SIG-M5 (cell line): ENCODE measurements at places on chromosomes 6 and 20.

DNA sequence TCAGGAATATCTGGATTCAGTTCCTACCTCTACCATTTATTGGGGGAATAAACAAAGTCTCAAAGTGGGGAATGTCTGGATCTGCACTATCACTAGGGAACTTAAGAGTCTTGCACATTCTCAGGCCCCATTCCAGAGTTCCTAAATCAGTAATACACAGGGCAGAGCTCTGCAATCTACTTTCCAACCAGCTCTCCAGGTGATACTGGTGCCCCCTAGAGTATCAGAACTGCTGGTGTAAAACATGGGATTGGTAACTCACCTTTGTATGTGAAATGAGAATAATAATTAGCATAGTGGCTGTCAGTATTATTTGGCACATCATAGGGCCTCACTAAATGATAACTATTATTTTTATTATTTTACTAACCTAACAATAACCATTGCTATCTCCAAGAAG lies 278.8 kb upstream of the IMPG1 start:
- DNase-seq, result no peak

GRCh38 chr6:110448846-110449540 lies 27.4 kb downstream of the SLC22A16 start:
- DNase-seq, result no peak

GRCh38 chr6:20148433-20148832 lies 63.8 kb downstream of the MBOAT1 start:
- no peak for DNase-seq

- DNase-seq, result no peak
These were observed 68.3 kb upstream of the FRMD1 start for GRCh38 chr6:168147205-168147738.

- DNase-seq, result no peak
These were observed at the start of gene RIPOR3 for GRCh38 chr20:50690650-50691572. TSS of gene RIPOR3 (minus strand) at chr20:50691542. CDS start at chr20:50691128, 414 bp downstream.

GRCh38 chr20:32231847-32232246 lies 24.2 kb downstream of the POFUT1 start:
- no peak for DNase-seq

DNA sequence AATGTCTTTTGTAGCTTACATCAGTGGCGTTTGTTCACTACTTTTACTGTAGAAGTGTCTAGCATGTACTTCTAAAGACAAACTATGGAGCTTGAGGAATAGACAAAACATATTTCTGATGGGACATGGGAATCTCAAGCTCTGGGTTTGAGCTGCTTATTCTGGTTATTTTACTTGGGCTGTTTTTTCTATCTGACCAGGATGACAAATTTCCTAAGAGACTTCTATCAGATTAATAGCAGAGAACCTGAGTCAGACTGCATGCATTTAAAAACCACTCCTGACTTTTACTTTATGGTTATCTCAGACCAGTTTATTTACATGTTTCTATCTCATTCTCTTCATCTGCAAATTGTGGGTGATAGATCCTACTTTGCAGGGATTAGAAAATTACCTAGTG lies 1282.3 kb upstream of the GJE1 start:
- no peak for DNase-seq

DNA sequence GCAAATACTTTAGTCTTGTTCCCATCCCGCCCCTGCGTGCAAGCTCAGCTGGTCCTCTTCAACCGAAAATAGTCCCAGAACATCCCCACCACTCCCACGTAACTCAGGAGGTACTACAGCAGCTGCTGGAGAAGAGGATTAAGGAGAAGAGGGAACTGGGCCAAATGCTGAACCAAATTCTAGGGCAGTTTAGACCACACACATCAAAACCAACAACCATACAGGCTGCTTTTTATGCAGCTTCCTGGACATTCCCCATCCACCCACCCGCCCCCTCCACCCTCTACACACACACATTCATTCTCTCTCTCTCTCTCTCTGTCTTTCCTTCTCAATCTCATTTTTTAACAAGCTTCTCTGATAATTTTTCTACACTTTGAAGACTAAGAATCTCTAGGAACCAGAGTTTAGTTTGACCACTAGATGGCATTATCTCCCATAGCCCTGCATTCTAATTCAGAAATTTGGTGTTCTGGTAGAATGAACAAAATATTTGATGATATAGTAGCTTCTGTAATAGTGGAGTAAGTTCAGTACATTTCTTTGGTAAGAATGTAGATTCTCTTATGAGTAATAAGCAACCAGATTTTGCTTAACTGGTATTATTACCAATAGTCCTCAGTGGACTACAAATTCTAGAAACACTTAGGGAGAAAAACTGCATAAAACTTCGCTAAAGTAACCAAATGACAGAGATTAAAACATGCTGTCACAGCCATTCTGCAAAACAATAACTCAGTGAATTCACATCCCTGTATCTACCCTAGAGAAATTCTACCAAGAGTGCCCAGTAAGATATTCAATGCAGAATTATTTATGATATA lies 52.1 kb upstream of the BEND6 start:
- no peak for DNase-seq

- no peak for DNase-seq
These were observed 90.4 kb downstream of the TNFAIP3 start for GRCh38 chr6:137957471-137957870.

DNA sequence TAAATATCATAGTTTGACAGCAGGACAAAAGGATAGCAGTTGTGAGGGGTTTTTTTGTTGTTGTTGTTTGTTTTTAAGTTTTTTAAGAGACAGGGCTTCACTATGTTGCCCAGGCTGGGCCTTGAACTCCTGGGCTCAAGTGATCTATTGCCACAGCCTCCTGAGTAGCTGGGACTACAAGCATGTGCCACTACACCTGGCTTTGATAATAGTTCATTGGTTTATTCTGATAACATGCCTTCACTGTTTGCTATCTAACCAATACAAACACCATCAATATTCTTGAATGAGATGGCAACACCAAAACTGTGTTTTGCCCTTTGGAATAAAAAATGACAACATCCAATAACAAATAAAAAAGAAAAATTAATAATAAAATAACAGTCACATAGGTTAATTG lies 41.2 kb downstream of the FAM184A start:
- DNase-seq, result no peak

DNA sequence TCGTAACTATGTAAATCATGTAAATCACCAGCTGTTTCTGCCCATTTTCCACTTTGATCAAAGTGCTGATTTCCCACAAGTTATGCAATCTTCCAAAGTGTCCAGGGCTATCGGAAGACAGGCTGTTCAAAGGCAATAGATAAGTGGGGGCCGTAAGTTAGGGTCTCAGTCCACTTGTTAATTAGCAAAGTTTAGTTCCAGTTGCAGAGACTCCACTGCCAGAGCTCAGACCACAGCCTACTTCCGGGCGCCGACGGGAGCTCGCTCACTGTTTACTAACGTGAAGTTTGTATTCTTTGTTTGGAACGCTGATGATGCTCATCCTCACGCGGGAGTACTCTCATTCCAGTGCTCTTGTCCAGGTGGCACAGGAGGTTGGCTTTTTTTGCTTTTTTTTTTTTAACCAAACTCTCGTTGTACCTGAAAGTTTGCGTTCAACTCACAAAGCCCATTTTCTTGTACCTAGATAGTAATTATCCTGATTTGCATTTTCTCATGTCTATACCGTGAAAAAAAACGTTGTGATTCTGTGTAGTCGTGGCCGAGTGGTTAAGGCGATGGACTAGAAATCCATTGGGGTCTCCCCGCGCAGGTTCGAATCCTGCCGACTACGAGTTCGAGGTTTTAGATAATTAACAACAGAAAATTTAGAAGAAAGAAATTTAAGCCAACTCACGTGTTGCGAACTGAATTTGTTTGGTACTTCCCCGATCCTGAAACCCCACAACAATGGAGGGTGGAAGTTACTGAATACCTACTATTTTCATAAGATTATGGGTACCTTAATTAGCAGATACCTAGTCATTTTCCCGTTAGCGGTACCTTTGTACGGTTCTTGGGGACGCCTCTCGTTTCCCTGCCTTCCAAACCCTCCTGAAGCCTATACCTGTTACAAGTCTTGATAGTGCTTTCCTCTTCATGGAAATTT lies 29.9 kb upstream of the ZNF184 start:
- DNase-seq, result no peak
